Natural killer cell (primary cell): ENCODE measurements at places on chromosomes 2 and 18.

GRCh38 chr2:177282181-177282641 is 17.7 kb upstream of the NFE2L2 start:
- DNase-seq = no peak
- H3K36me3 ChIP-seq = no peaks in the 10 kb centered on the region
- peaks cover 11% of the 10 kb centered on the region for H3K4me1 ChIP-seq
- H3K27ac ChIP-seq = no peak overlapping the region

- H3K4me3 ChIP-seq = no peak overlapping the region
- DNase-seq = no peak
- no peaks in the 10 kb centered on the region for H3K27me3 ChIP-seq
- H3K27ac ChIP-seq = no peak overlapping the region
These were observed 117.5 kb upstream of the ZNF521 start for GRCh38 chr18:25469489-25469888.

DNA sequence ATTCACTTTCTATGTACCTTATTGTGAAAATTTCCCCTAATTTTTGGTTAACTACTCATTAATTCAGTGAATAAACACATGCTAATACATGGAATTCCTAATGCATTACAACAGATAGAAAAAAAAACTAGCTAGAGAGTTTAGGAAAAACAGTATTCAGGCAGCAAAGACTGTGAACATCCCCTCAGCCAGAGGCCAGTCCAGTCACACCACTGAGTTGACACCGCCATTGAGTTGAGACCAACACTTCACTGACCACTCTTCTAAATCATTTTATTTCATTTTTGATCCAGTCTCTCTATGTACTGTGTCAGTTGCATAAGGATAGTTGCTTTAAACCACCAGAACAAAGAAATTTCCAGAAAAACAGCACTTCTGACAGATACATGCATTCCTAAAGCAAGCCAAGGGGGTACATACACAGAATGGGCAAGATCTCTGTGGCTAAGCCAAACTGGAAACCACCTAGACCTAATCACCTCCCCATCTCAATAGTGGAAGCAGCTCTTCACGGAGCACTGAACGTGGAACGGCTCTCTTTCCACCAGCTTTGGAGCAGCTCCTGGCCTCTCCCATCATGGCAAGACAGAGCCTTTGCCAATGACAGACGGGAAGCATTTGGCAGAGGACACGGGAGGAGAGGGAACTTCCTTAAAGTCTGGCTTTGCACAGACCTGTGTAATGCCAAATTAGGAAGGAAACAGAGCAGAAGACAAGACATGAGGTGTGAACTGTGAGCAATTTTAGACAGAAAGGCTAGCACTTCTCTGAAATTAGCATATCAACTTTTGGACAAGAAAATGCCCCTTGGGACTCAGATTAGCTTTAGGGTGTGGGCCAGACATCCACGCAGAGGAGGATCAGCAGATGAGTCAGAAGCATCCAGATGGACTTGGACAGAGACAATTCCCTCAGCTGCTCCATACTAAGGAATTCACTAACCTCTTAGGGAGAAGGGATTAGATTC is 36.4 kb downstream of the CACNB4 start:
- no peaks in the 10 kb centered on the region for H3K36me3 ChIP-seq
- no peak overlapping the region for H3K27ac ChIP-seq
- DNase-seq = no peak
- H3K27me3 ChIP-seq = no peaks in the 10 kb centered on the region
- H3K4me3 ChIP-seq = no peak overlapping the region

GRCh38 chr2:67669766-67670165 is 272.6 kb downstream of the ETAA1 start:
- no peaks in the 10 kb centered on the region for H3K36me3 ChIP-seq
- no peak for DNase-seq
- no peak overlapping the region for H3K4me3 ChIP-seq
- no peaks in the 10 kb centered on the region for H3K27me3 ChIP-seq
- H3K27ac ChIP-seq = no peak overlapping the region

- H3K36me3 ChIP-seq = peaks cover 42% of the 10 kb centered on the region
- H3K27me3 ChIP-seq = no peaks in the 10 kb centered on the region
- no peak overlapping the region for H3K4me3 ChIP-seq
- peaks cover 3% of the 10 kb centered on the region for H3K4me1 ChIP-seq
- DNase-seq = no peak
These were observed 17.1 kb downstream of the SNRPD1 start for GRCh38 chr18:21629089-21629832.
